ENCODE measurements at places on chromosomes 6 and 20.

DNA sequence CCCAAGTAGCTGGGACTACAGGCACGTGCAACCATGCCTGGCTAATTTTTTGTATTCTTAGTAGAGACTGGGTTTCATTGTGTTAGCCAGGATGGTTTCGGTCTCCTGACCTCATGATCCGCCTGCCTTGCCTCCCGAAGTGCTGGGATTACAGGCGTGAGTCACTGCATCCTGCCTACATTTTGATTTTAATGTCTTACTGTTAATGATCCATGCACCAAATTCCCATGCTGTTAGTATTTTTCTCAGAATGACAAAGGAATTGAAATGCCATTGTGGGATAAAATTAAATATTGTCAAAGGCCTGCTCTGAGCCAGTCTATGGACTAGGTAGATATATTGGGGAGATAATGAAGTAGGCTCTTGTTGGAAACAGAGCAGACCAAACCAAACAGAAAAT, 28.2 kb downstream of the CBFA2T2 start:
- DNase-seq: no peak

GRCh38 chr6:11260249-11261038, 28.0 kb upstream of the NEDD9 start:
- no peak for DNase-seq

GRCh38 chr6:2739335-2739734, 11.4 kb downstream of the MYLK4 start:
- DNase-seq: no peak

GRCh38 chr6:162863821-162864220, 136.0 kb downstream of the PACRG start:
- no peak for DNase-seq

DNA sequence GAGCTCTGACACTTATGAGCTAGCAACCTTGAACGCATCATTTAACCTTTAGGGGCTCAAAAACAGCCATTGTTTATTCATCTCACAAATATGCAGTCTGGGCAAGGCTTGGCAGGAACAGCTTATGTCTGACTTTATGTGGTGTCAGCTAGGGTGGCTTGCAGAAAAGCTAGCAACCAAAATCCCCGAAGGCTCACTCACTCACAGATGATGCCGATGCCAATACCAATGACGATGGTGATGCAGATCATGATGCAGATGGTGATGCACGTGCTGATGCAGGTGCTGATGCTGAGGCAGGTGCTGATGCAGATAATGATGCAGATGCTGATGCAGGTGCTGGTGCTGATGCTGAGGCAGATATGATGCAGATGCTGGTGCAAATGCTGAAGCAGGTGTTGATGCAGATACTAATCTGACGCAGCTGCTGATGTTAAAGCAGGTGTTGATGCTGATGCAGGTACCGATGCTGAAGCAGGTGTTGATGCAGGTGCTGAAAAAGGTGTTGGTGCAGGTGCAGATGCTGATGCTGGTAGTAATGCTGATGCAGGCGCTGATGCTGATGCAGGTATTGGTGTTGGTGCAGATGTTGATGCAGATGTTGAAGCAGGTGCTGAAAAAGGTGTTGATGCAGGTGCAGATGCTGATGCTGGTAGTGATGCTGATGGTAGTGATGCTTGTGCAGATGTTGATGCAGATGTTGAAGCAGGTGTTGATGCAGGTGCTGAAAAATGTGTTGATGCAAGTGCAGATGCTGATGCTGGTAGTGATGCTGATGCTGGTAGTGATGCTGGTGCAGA, 195.6 kb downstream of the NFATC2 start:
- DNase-seq: no peak

GRCh38 chr6:15268137-15268908, 22.5 kb downstream of the JARID2 start:
- no peak for DNase-seq

GRCh38 chr20:19947611-19948264, 69.4 kb upstream of the NAA20 start:
- no peak for DNase-seq

DNA sequence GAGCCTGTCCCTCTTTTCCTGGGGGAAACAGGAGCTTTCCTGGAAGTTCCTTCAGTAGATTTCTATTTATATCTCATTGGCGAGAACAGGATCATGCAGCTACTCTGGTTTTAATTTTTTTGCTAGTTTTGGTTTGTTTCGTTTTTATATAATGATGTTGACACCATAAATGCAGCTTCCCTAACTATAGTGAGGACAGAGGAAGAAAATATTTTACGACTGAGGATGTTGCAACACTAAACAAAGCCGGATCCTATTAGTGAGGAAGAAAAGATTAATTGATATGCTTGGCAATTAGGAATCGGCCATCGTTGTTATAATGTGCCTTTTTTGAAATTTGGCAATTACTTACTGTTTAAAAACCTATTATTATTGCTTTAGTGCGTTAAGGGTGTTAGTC, 16.6 kb downstream of the KDM1B start:
- DNase-seq: no peak

DNA sequence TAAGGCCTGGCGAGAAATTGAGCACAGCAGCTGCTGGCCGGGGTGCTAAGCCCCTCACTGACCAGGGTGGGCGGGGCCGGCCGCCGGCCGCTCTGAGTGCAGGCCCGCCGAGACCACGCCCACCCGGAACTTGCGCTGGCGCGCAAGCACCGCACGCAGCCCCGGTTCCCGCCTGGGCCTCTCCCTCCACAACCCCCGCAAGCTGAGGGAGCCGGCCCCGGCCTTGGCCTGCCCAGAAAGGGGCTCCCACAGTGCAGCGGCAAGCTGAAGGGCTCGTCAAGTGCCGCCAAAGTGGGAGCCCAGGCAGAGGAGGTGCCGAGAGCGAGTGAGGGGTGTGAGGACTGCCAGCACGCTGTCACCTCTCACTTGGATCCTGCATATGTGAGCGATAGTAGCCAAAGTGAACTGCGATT, 251.2 kb downstream of the GJA1 start:
- no peak for DNase-seq

- DNase-seq: no peak
Observed at GRCh38 chr6:155324993-155325392, 10.7 kb upstream of the TFB1M start.

DNA sequence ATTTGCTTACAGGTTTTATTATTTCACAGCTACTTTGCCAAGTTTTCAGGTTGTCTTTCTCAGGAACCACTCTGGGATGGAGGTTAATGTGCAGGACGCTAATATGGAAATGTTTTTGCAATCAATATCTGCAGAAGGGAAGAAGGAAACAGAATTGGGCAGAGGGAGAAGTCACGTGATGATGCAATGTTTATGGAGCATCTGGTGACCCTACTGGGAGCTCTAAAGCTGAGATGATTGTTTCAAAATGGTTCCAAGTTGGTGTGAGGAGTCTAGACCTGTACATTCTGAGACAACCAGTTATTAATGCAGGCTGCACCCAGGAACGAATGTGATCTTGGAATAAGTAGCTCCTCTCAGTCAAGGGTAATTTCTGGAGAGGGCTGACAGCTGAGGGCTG, 905.4 kb upstream of the FLRT3 start:
- no peak for DNase-seq

GRCh38 chr6:5025911-5026819, 22.3 kb upstream of the RPP40 start:
- no peak for DNase-seq

DNA sequence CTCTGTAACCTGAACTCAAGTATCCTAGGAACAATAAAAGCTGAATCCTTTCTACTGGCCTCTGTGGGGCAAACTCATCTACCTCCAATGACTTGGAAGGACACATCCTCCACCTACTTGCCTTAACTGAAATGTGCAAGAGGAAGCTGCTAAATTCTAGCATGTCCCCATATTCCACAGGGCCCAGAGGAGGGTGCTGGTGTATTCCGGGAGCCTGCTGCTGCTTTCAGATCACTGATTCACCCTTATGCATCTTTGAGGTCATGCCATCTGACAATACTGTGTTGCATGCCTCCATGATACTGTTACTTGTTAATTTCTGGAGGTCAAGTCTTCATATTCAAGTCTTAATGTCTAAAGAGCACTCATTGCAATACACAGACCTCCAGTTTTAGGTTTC, 40.3 kb downstream of the LYRM4 start:
- DNase-seq: no peak

DNA sequence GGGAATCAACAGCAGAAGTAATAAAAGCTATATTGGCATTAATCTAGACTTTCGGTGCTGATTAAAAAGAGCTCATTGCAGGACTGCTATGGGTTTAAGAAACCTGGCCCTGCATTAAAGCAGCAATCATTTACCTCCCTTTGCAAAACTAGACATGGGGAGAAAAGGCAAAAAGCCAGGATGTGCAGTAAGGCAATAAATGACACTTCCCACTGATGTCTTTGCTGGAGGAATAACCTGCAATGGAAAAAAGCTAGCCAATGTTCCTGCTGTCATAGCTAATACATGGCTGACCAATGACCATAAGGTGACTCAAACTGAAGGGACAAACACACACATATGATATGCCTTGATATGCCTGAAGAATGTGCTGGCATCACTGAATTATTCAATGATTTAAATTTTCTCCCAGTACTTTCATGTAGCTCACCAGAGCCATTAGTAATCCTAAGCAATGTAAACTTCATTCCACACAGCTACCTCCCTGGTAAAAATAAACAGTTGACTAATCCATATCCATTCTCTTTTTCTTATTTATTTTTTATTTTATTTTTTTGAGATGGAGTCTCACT, 8.7 kb downstream of the DNAAF9 start:
- DNase-seq: no peak

GRCh38 chr20:20251317-20251716, 116.6 kb upstream of the INSM1 start:
- no peak for DNase-seq

GRCh38 chr20:24730750-24731149, 218.3 kb upstream of the CST7 start:
- no peak for DNase-seq

DNA sequence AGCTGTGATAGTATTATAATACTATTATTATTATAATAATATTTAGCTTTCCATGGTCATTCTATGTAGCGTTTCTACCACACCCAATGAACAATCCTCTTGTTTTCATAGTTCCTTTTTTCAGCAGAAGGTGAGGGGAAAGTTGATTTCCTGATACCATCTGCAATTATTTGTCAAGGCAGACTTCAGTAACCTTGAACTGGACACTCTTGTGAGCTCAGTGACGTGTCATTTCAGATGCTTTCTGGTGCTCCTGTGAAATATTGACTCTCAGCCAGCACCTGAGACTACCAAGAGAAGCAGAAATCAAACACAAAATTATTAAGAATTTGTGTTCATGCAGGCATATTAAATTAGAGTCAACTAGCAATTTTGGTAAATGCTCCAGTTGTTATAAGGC, 46.0 kb upstream of the PROKR2 start:
- no peak for DNase-seq

DNA sequence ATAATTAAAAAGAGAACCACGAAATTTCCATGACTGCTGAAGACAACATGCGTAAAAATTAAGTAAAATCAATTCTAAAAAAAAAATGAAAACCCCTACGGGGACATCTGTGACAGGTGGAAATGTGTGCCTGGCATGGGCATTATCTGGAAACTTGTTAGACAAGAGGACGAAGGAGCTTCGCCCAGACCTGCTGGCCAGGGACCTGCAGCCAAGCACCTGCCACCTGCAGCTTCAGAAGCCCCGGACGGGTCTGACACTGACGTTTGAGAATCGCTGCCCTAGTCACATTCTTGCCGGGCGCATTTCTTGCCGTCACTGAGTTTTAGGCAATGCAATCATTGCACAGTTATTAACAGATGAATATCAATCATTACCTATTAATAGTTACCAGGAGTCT, 140.3 kb downstream of the SMOC2 start:
- DNase-seq: no peak

DNA sequence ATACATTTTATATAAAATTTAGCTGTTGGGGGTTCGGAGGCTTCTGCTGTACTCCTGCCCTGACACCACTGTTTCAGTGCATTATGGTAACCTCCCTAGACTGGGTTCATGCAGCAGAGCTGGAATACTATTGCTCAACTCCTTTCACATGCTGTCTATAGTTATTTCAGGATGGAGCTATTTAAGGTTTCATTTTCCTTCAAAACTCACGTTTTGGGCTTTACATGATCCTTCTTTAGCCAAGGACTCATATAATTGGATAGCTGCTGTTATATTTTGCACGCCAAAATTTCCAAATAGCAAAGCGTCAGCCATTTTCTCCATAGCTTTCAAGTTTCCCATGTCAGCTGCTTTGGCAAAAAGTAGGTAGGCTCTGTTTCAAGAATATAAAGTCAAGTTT, 76.8 kb downstream of the SEL1L2 start:
- no peak for DNase-seq

- DNase-seq: no peak
Observed at GRCh38 chr20:3686421-3686820, 4.6 kb upstream of the ADAM33 start.

DNA sequence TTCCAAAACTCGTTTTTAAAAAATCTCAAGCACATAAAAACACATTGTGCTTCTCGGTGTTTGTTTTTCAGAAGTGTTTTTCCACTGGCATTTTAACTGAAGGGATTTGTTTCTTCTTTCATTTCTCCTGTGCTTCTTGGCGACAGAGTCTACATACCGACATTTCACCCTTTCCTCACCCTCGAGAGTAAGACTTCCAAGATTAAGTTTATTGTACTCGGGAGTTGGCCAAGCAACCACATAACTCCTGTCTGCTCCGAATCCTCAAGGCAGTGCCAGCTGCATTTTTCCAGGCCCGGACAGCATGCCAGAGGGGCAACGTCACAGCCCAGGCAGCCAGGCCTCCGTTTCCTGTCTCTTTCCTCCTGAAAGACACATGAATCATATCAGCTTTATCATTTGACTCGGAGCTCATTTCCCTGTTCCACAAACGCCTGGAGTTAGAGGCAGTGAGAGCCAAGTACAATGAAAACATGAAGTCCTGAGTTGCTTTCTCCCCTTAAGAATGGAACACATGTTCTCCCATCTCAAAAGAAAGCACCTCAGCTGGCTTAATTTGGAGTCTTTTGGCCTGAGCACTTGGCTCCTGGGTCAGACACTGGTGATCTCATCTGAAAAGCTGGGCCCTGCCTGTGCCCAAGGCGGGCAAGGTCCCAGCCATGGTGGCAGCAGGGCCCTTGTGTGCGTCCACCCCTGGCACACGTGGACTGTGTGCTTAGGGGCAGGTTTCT, 23.2 kb upstream of the FAM50B start:
- no peak for DNase-seq

- DNase-seq: peak; percentile 27
Observed at GRCh38 chr6:107819964-107820337, 4.2 kb downstream of the SCML4 start.

- DNase-seq: no peak
Observed at GRCh38 chr6:128727500-128727899, 155.4 kb upstream of the LAMA2 start.

- DNase-seq: no peak
Observed at GRCh38 chr20:58566981-58567380, 51.8 kb upstream of the APCDD1L start.

- no peak for DNase-seq
Observed at GRCh38 chr6:42433409-42433808, 18.3 kb downstream of the TRERF1 start.

- DNase-seq: no peak
Observed at GRCh38 chr6:98672681-98673475, 161.5 kb upstream of the POU3F2 start.

- no peak for DNase-seq
Observed at GRCh38 chr6:37369321-37370201, 15.8 kb downstream of the RNF8 start.
